ENCODE measurements at places on chromosomes 7 and 10.

GRCh38 chr7:47291461-47292081 is 290.3 kb downstream of the TNS3 start:
- no peak for DNase-seq

DNA sequence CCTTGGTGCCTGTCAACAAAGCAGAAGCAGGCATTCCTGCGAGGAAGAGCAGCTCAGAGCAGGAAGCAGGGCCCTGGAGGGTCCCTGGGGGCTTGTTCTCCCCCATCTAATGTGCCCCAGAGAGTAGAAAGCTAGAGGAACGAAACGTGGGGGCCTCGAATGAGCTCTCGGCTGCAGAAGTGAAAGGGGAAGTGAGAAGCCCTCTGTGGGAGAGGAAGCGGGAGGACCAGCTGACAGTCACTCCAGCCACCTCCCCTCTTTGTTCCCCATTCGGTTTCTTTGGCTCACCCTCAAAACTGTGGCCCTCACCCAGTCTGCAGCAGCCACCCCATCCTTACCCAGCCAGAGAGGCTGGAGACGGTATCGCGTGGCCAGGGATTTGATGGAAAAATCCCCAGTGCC is 25.0 kb downstream of the C10orf105 start:
- peak; percentile 25 for DNase-seq

DNA sequence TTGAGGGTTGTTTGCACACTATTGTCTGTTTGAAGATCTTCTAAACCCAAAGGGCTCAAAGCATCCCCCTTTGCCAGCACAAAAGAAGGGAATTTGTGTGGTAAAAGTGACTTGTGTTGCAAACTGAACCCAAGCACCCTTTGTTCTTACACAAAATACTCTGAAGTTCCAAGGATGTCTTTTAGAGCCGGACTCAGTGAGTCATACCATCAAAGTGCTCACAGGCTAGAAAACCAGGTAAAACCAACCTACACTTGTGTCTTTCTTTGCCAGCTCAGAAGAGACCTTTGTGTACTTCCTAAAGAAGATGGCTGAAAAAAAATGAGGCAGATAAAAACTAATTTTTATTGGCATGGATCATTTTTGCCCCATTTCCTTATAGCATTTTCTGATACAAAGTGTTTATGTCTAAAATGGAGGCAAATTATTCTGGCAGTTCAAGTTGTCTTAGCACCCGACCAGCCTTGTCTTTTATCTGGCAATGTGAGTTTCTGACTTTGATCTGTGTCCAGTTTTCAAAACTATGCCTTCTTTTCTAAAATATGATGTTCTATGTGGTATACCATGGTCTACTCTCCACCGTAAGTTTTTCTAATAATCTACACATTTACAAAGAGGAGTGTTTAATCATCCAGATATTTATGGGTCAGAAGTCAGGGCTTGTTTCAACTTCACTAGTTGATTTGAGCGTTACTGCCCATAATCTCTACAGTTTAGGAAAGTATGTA is 128.4 kb upstream of the FZD1 start:
- DNase-seq, result no peak

GRCh38 chr10:53255661-53256205 is 483.1 kb upstream of the MBL2 start:
- DNase-seq, result no peak
